ENCODE measurements at places on chromosomes 13 and 19.

- no peak for DNase-seq
Observed at GRCh38 chr19:40466985-40467734, at the start of gene SPTBN4. SPTBN4 (plus strand) TSS chr19:40467001; CDS start chr19:40472622, 5,621 bp downstream.

DNA sequence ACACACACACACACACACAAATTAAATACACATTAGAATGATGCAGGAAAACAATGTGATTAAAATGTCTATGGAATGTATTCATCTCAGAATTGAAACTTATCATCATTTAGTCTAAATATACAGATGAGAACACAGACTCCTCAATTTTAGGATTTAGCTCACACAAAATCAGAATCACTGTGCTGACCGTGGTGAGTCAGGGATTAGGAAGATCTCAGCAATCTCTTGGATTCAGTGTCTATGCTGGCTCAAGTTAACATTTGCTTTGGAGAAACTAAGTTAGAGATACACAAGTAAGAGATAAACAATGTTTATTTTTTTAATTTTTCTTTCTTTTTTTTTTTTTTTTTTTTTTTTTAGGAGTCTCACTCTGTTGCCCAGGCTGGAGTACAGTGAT lies 323.6 kb downstream of the KLF12 start:
- DNase-seq: no peak

- peak; percentile 33 for DNase-seq
Observed at GRCh38 chr19:21463449-21464105, 41.8 kb upstream of the ZNF429 start.

- DNase-seq: no peak
Observed at GRCh38 chr13:37959284-37959683, 89.7 kb upstream of the TRPC4 start.

- no peak for DNase-seq
Observed at GRCh38 chr13:78596736-78597601, 6.4 kb downstream of the POU4F1 start.

- no peak for DNase-seq
Observed at GRCh38 chr13:49240017-49240416, 7.7 kb upstream of the CDADC1 start.

- no peak for DNase-seq
Observed at GRCh38 chr13:98014766-98015165, 61.3 kb downstream of the IPO5 start.

DNA sequence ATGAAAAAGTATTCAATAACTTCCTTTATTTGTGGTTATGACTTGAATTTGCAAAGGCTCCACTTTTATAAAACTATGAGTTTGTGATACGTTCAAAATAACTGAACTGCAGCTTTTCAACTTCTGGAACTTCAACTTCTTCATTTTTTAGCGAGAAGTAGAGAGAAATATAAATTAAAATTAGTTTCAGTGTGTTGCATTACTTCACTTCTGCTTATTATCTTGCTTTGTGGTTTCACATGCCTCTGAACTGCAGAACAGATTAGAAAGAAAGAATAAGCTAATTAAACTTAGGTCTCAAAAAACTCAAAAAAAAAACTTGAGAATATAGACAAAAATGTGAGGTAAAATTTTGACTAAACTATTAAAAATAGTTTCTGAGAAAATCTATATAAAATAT lies 1073.4 kb downstream of the PCDH17 start:
- DNase-seq: no peak

DNA sequence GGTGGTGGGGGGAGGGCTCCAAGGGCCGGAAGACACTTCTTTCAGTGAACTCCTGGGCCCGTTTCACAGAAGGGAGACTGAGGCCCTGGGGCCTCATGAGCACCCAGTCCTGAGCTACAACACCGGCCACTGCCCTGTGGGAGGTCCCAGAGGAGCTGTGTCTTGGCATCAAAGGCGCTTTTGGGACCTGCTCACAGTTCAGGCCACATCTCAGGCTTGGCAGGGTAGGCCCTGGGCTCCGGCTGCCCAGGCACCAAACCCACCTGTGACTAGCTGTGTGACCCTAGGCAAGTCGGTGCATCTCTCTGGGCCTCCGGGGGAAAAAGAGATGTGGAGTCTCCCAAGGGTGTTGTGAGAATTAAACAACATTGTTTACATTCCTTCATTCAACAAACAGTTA lies 29.5 kb downstream of the NFILZ start:
- DNase-seq: no peak

- DNase-seq: no peak
Observed at GRCh38 chr13:27250833-27251165, 559 bp upstream of the RPL21 start.

DNA sequence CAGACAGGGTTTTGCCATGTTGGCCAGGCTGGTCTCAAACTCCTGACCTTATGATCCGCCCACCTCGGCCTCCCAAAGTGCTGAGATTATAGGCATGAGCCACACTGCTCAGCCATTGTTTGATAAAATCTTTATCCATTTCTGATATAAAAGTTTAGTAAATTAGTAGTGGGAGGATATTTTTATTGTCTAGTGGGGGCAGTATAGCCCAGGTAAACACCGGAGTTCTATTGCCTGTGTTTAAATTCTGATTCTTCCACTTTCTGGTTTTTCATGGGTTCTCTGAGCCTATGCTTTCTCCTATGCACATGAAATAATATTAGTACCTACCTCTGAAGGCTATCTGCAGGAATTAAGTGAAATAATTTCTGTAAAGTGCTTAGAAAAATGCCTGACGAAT lies 20.1 kb upstream of the ARHGEF18 start:
- DNase-seq: no peak

DNA sequence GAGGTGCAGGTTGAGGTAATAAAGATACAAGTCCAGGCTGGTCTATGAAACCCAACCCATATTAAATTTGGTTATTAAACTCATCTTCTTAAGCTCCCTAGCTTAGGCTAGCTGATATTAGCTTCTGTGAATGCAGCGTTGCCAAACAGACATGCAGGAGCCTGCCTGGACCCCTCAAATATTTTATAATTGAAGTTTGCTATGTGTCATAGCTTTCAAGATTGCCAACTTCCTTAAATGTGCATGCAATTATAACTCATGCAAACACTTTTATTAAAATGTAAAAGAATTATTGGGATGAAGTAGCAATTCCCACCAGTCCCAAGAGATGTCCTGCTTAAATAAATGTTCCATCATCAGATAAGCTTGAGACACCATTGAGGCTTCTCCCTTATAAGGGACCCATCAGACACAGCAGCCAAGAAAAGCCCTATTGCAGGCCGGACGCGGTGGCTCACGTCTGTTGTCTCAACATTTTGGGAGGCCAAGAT lies 51.3 kb downstream of the MBNL2 start:
- no peak for DNase-seq

DNA sequence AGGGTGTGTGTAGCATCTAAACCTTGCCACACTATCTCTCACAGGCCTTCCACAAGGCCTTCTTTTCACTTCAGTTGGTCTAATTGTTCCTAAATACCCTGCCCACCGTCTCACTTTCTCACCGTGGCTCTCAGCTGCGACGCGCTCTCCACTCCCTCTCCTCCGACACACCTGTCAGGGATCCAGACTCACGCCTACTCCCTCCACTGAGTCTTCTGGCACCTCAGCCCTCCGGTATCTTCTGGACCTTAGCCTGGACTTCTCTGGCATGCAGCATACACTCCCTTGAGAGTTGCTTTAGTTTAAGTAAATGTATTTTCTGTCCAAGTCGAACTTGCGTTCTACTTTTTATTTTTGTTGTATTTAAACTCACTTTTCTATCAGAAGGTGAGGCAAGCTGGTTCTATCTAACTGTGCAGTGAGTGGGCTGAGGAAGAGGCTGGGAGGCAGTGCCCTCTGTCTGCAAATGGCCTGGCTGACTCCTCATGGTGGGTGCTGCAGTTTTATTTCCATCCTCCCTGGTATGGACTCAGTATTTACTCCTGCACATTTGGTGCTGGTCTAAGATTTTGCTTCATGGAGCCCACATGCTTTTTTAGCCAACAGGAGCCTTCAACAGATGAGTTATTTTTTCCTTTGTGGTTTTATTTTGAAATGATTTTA lies 28.5 kb upstream of the ARGLU1 start:
- no peak for DNase-seq

All from stimulated activated CD4-positive, alpha-beta T cell treated with anti-CD3 and anti-CD28 coated beads, Interleukin-12 subunit alpha, Interleukin-12 subunit beta, amount 100 ng/mL, for 24 hours (primary cell).